ENCODE measurements at places on chromosomes 1 and 21. TPM values are rescaled to one million over a fixed set of nuclear protein-coding genes. Genes with fewer than 3 reads are reported as not detected.
A peak's percentile ranks its signal among the peaks of the same experiment; 100 is the strongest.

The C8A gene
- not detected for total RNA-seq

The BARHL2 gene
- not detected for total RNA-seq

The RGS13 gene
- total RNA-seq: not detected

The LCE2D gene
- total RNA-seq: not detected

The HMGCS2 gene
- not detected for total RNA-seq

The GJA8 gene
- not detected for total RNA-seq

The OMA1 gene
- total RNA-seq: 22.6 TPM

The PKP1 gene
- not detected for total RNA-seq

DNA sequence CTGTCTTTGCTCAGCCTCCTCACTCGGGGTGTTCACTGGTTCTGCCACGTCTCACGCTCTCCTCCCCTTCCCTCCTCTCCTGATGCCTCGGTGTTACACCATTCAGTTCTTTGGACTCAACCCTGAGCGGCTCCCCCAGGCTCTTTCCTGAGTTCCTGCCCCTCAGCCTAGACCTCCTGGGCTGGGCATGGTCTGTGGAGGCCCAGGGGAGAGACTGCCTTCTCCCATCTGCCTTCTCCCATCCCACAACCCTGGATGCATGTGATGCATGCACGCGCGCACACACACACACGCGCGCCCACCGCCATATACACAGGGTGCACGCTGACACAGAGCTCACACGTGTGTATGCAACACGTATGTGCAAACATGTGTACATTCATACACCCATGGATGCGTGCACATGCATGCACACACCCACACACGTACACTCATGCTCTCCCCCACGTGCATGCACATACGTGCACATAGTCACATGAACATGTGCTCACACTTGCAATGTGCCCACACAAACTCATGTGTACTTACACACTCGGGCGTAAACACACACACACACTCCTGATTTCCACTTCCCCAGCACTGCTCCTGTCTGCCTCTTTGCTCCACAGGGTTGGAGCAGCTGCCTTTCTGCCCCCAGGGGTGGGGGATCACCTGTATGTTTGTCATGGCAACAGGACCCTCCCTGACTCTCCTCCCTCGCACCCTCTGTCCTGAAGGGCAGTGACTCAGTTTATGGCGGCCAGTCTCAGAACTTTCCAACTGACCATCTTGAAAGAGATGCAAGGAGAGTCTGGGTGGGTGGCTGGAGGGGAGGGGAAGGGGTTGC, 59.0 kb downstream of the HUNK start:
- DNase-seq: no peak

DNA sequence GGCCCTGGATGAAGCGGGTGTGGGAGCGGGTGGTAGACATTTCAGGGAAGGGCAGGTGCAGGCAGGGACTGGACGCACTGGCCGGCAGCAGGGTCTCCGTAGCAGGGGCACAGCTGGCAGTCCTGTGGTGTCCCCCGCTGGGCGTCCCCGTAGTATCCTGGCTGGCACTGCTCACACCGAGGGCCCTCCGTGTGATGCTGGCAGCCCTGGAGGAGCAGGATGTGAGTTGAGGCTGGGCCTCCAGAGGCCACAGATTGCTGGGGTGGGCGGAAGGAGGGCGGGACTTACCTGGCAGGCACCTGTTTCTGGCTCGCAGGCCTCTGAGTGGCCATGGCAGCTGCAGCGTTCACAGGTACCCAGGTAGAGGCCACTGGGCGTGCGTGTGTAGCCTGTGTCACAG, 62.3 kb downstream of the LDLRAD2 start:
- no peak for DNase-seq

- DNase-seq: no peak
These were observed 16.9 kb downstream of the FTCD start for GRCh38 chr21:46138383-46138970.

- no peak for DNase-seq
These were observed 9.2 kb downstream of the BACH1 start for GRCh38 chr21:29307718-29308455.

GRCh38 chr1:116529199-116529631, 41.6 kb downstream of the CD58 start:
- DNase-seq: peak; percentile 20

DNA sequence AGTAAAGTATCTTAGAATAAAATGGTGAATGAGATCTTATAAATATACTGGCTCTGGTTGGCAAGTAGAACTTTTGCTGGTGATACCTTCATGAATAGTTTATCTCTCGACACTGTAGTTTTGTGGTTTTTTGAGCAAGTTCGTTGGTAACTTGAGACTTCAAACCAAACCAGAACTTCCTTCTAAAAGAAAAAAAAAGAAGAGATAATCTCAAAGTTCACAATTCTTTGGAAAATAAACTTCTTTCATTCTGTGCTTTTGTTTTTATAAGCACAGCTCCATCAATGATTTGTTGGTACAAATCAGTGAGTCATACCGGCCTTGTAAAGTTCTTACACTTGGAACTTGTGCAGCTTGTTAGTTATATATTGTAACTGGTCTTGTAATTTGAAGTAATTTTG, 2.3 kb downstream of the HIPK1 start:
- DNase-seq: peak; percentile 68

GRCh38 chr1:34763142-34763781, 3.7 kb downstream of the GJB4 start:
- DNase-seq: peak; percentile 82

- DNase-seq: no peak
These were observed 45.3 kb downstream of the PIK3CD start for GRCh38 chr1:9696793-9697192.

DNA sequence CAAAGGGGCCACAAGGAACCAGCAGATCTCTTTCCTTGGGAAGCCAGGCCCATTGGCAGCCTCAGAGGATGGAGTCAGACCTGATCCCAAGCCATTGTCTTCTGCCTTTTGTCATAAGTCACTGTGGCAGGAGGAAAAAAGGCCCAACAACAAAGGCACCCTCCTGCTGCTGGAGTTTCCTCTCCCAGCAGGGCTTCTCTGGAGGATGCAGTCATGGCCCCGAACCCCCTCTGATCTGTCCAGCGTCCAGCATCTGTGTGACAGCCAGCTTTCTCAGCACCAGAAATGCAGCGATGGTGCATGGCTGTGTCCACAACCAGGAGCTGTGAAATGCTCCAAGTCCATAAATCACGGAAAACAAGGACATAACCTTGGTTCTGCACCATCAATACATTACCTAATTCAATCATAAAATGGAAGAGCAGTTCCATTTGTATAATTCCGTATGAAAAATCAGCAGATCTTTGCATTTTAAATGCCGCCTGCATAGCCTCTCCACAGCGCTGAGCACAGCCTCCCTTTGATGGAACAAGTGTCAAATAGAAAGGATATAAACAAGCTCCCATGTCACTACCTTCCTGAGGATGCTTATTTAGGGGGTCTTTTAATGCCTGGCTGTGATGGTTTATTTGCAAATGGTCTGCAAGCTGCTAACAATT, 30.6 kb downstream of the AJAP1 start:
- no peak for DNase-seq

- peak; percentile 43 for DNase-seq
These were observed 37.2 kb downstream of the ADSS2 start for GRCh38 chr1:244414543-244414942.

DNA sequence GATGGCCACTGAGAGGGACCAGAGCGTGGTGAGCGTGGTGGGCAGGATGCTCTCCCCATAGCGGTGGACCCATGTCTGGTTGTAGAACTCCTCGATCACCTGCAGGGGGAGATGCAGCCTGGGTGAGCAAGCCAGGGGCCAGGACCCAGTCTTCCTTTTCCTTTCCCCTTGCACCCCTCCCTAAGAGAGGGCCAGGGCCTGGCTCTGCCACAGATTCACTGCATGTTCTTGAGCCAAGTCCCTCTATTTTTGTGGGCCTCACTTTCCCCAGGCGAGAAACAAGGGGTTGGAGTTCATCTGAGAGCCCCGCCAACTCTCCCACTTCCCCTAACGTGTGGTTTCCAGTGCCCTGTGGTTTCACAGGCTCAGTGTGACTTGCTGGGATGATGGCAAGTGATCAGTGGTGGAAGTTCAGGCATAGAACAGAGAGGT, 27.5 kb downstream of the SLC2A1 start:
- DNase-seq: peak; percentile 42

DNA sequence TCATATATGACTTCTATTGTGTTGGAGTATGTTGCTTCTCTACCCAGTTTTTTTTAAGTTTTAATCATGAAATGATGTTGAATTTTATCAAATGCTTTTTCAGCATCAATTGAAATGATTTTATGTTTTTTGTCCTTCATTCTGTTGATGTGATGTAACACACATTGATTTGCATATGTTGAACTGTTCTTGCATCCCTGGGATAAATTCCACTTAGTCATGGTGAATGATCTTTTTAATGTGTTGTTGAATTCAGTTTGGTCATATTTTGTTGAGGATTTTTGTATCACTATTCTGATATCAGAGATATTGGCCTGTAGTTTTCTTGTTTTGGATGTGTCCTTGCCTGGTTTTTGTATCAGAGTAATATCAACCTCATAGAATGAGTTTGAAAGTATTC, 46.6 kb upstream of the CD55 start:
- no peak for DNase-seq

DNA sequence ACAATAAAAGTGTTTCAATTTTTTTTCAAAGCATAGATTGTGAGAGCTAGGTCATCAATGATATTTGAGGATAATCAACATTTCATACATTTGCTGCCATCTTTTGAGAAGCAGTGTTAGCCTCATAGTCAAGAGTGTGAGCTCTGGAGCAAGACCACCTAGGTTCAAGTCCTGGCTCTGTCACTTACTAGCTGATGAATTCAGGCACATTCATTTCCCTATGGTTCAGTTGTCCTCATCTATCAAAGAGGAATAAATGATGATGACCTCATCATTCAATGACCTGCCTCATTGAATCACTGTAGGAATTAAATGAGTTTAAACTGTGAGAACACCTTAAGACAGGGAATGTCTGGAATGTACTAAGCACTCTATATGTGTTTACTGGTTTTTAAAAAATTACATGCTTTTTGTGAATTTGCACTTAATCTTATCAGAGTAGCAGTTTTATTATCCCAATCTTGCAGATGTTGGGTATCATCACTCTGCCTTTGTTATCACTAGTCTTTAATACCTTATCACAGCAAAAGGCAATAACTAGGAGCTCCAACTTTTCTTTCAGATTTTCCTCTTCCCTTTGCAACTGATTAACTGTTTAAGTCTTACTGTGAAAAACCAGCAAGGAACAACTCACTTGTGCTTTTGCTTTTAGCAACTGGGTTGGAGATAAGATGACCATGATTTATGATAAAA, 47.4 kb downstream of the SLC30A10 start:
- DNase-seq: no peak

- no peak for DNase-seq
These were observed 35.1 kb downstream of the FRRS1 start for GRCh38 chr1:99731384-99731783.

Measured in HT1080 (cell line).